ENCODE measurements at places on chromosomes 2 and 18.

GRCh38 chr2:153132418-153132817, 346.1 kb downstream of the RPRM start:
- DNase-seq, result no peak

GRCh38 chr18:1499265-1499664, 594.6 kb downstream of the ADCYAP1 start:
- no peak for DNase-seq

- DNase-seq, result no peak
Observed at GRCh38 chr2:85662899-85663593, 5.0 kb downstream of the SFTPB start.

DNA sequence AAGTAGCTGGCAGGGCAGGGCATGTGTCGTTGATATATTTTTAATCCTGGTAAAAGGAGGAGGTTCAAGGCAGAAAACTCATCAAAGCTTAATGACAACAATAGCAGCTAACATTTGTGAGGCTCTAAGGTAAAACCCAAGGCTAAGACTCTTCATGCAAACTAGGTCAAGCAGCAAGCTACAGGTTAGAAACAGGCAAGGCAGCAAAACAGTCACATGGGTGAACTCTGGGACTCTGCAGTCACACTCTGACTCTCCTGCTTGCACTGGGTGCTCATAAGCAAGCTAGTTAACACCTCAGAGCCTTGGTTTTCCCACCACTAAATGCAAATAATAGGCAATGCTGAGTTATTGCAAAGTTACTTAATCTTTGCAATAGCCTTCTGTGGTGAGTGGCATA, 7.9 kb downstream of the IL1RN start:
- no peak for DNase-seq

DNA sequence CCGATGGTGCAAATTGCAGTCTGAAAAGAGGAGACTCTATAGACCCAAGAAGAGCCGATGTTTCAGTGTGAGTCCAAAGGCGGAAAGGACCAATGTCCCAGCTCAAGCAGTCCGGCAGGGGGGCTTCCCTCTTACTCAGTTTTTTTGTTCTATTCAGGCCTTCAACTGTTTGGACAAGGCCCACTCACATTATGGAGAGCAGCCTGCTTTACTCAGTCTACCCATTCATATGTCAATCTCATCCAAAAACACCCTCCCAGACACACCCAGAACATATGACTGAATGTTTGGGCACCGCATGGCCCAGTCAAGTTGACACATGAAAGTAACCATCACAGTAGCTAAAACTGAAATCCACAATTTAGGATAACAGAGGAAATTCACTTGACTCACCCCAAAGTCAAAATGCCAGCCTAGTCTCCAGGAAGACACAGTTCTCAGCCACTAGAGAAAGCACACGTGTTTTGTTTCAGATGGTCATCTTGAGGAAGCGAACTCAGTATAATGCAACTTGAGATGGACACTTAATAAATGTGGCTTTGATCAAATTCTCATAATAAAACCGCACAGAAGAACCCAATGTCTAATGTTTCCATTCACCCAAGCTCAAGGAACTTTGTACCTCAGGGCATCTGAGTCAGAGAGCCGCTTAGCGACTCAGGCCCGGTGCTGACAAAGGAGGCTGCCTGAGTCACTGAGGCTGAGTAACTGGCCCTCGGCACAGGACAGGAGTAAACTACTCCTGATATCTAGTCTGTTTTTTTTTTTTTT, 2.4 kb downstream of the FHL2 start:
- DNase-seq, result peak; percentile 66

GRCh38 chr2:160015746-160016145, 46.7 kb downstream of the PLA2R1 start:
- no peak for DNase-seq
